Central memory CD4-positive, alpha-beta T cell (primary cell): ENCODE measurements at places on chromosomes 16 and 17.

- DNase-seq: no peak
Measured at GRCh38 chr16:11076259-11077018, 132.1 kb downstream of the CLEC16A start.

DNA sequence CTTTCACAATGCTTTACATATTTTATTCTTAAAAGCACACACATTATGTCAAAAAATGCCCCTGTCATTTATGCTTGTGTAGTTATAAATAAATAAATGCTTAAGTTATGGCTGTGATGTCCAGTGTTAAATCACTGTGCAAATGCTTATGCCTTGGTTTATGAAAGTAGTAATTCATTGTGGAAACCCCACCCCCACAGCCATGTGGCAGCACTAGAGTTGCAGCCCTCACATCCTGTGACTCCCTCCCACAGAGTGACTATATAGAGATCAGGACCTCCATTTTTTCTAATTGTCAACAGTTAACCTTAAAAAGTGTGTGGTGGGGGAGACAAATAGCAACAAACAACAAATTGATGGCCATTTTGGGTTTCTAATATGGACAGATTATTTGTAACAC is 2.4 kb downstream of the SKAP1 start:
- peak; percentile 73 for DNase-seq

DNA sequence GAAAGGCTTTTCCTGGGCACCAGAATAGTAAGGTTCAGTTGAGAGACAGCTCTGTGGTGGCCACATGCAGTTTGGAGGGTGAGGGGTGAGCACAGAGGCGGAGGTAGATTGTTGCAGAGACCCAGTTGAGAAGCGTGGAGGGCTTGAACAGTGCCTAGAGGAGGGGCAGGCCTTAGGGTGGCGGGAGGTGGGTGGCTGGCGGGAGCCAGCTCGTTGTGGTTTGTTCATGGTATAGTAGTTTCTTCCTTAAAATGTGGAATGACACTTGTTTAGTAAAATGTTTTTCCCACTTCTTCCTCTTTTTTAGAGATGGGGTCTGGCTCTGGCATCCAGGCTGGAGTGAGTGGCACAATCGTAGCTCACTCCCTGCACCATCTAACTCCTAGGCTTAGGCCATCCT is 14.2 kb downstream of the USP10 start:
- DNase-seq: no peak

GRCh38 chr16:68892214-68892613 is 48.9 kb downstream of the TANGO6 start:
- no peak for DNase-seq

GRCh38 chr17:50426472-50426782 is 409 bp downstream of the ACSF2 start:
- DNase-seq: no peak

DNA sequence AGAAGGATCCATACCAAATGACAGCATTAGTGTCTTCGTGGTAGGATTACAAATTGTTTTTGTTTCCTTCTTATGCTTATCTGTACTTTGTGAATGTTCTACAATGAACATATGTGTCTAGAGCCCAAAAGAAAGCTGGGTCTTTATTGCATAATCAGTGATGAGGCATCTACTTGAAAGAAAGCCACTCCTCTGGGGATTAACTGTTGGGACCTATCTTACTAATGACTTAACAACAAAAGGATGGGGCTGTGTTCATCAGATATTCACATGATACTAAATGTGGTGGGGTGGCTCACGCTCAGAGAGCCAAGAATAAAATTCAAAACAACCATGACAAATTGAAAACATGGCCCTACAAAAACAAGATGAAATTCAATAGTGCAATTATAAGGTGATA is 160.2 kb downstream of the RGS9 start:
- DNase-seq: no peak

DNA sequence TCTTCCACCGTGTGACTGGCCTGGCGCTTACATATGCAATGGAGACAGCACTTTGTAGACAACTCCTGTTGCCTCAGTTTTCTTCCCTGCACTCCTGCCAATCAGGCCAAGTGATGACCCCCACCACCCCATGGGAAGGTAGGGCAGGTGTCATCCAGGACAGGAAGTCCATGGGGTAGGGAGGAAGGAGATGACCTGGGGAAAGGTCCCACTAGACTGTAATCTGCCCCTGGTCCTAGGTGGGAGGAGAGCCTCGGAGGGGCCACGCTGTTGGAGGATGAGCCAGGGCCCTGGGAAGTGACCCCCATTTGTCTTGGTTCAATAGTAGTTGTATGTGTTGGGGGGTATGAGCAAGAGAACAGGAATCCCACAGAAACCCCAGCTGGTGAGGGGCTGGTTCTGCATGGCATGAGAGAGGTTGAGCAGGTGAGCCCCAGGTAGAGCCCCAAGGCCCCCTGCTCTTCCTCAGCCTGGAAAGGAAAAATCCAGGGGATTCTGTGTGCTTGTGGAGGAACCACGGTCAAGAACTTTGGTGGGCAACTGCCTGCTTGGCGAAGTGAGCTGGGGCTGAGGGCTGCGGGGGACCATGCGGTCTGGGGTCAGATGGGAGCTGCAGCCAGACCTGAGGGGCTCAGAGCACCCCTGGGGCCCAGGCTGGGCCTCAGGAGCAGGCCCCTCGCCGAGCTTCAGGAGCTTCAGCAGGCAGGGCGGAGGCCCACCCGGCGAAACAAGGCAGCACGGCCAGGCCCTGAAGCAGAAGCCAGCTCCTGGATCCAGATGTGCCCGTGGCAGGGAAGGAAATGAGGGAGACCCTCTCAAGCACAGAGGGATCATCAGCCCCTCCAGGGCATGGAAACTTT is 50.7 kb downstream of the NT5M start:
- DNase-seq: no peak

- no peak for DNase-seq
Measured at GRCh38 chr17:75478508-75478907, 22.1 kb downstream of the TMEM94 start.

- no peak for DNase-seq
Measured at GRCh38 chr17:69268543-69269014, 40.0 kb upstream of the ABCA10 start.

- no peak for DNase-seq
Measured at GRCh38 chr16:1198194-1198593, 26.9 kb downstream of the TPSG1 start.

DNA sequence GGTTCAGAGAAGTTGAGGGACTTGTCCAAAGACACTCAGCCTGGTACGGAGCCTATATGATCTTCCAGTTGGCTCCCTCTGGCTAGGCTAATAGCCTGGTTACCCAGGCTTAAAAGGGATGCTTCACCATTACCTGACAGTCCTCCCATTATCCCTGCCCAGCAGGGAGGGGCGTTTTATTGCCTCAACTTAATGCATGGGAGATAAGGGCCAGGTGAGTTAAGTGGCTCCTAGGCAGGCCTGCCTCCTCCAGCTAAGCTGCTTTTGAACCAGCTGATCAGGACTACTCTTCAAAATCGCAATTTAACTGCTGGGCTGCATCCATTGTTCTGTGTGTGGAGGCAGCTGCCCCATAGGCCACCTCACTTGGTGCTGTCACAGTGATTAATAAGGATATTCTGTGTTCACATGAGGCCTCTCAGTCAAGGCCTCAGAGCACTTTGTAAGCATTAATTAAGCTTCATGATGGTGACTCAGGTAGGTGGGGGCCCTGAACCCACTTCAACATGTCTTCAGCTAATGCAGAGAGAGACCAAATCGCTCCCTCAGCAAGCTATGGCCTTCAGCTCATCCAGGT is 27.9 kb downstream of the SMPD3 start:
- DNase-seq: no peak

DNA sequence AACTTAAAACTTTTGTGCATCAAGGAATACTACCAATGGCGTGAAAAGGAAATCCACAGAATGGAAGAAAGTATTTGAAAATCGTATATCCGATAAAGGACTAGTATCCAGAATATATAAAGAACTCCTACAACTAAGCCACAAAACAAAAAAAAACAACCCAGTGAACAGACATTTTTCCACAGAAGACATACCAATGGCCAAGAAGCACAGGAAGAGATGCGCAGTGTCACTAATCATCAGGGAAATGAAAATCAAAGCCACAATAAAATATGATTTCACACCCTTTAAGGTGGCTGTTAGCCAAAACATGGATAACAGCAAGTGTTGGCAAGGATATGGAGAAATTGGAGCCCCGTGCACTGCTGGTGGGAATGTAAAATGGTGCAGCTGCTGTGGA is 203.3 kb downstream of the SEC14L1 start:
- no peak for DNase-seq

DNA sequence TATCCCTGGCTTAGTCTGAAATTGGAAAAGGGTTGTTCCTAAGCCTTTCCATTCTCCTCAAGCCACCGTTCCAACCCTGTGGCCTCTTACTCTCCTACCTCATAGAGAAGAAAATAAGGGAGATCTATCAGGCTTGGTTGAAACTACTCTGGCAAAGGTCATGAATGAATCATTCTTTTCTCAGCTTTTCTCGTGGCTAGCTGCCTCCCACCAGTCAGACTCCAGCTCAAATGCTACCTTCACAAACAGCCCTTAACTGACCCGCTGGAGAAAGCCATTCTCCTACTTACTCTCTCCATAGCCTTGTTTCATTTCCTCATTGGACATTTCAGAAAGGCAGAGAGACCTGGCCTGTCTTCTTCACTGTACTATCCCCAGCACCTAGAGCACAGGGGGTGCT is 8.9 kb downstream of the MYH10 start:
- DNase-seq: no peak
